ENCODE measurements at places on chromosomes 11 and 22.

DNA sequence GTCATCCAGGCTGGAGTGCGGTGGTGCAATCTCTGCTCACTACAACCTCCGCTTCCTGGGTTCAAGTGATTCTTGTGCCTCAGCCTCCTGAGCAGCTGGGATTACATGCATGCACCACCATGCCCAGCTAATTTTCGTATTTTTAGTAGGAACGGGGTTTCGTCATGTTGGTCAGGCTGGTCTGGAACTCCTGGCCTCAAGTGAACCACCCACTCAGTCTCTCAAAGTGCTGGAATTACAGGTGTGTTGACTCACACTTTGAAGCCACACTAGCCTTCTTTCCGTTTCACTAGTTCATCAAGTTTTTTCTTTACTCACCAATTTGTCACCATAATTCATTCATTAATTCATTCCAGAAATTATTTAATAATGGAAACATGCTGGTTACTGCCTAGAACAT is 298.4 kb upstream of the MTNR1B start:
- DNase-seq = no peak

GRCh38 chr11:73221451-73221850 is 3.4 kb downstream of the P2RY2 start:
- no peak for DNase-seq

DNA sequence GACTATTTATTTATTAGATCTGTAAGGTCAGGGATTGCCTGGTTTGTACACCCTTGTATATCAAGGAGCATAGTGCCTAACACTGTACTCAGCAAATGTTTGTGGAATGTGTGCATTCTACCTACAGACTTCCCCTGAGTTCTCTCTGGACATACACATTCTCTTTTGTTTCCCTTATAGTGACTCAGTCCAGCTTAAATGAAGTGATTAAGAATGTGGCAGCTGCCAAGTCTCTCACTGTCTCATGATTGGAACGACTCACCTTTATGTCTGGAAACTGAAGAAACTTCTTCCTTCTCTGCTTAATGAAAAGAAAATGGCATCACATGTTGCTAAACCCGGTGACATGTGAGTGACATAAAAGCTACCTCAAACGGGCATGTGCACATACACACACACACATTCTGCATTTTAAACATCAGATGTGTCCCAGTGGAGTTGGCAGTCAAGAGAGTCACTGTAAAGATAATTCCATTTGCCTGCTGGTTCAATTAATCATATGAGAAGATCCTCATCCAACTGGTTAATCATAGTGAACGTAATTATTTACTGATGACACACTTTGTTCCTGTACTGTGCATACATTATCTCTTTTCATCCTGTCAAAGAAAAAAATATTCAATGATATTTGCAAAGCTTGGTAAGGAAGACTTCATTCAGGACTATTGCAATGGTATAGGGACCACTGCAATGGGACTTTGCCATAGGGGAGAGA is 42.8 kb downstream of the GLYAT start:
- no peak for DNase-seq

GRCh38 chr11:78166855-78167469 is 21.5 kb downstream of the KCTD21 start:
- no peak for DNase-seq

DNA sequence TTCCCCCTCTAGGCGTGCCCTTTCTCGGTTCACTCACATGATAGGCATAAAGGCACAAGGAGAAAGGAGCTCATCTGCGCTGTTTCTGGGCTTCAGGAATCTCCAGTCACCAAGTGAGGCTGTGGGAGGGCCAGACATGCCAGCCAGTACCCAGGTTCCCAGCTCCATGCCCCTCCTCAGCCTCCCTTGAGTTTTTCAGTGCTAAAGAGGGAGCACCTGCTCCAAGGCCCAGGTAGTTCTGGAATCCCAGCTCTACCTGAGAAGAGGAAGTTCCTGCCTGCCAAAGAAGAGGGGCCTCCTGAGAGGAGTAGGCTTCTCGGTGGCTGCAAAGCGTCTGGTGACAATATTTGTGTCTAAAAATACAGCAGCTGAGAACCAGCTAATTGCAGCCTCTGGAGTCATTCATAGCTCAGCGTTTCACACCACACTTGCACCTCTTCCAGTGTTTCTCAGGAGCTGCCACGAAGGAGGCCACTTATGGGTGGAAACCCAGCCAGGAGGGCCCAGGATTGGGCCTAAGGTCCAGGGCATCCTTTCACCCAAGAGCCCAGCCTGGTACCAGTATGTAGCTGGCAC is 197.4 kb downstream of the TRIM29 start:
- no peak for DNase-seq

DNA sequence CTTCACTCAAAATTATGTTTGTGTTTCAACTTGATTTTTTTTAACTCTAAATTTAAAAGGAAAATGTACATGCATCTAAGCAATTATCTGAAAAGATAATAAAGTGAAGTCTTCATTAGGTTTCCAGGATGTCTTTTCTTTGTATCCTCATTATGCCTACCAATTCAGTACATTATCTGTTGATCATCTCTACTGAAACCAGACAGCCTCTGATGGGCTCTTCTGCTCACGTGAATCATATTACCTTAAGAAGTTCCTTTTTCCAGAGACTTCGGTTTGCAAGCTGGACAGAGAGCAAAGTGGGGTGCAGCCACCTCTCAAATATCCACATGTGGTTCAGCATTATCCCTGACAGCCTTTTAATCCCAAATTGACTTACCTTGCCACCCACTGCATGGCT is 158.4 kb downstream of the CADM1 start:
- DNase-seq = no peak

- DNase-seq = no peak
Observed at GRCh38 chr11:116837231-116838091, at the start of gene APOA1. TSS of gene APOA1 (minus strand) at chr11:116837622. CDS start at chr11:116837387, 235 bp downstream.

- no peak for DNase-seq
Observed at GRCh38 chr11:26896719-26897118, 97.2 kb upstream of the FIBIN start.

DNA sequence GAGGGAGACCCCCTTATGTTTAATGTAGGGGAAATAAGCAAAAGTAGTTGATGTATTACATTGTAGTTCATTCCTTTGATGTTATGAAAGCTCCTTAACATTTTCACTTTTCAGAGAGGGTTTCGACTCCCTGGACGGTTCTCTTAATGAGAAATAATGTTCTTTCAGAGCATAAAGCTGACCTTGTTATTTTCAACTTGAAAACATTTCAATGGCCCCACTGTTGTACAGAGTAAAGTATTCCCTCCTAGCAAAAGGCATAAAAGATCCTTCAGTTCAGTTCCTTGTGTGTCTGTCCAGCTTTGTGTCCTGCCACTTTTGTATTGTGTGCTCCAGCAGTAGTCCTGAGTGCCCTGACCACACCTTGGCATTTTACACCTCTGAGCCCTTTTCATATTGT is 63.9 kb downstream of the UVRAG start:
- no peak for DNase-seq

DNA sequence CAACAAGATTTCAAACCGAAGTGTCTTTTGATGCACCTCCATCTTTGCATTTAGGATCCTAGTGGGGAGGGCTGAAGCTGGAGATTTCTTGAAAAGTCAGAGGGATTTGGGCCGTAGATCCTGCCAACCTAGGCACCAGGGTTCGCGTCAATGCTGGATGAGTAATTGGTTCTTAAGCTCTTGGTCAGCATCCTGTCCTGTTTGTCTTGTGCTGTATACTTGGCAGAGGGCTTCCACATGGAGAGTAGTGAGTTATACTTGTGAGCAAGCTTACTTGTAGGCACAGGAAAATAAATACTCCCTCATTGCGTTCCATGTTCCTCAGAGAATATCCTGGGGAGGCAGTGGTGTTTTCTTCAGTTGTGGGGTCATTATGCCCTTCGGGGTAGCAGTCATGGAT is 12.6 kb downstream of the INSC start:
- no peak for DNase-seq

- no peak for DNase-seq
Observed at GRCh38 chr22:38572065-38572464, 2.1 kb upstream of the DMC1 start.

- no peak for DNase-seq
Observed at GRCh38 chr11:30017445-30017895, 640 bp upstream of the KCNA4 start.

Data from stimulated activated CD8-positive, alpha-beta memory T cell treated with anti-CD3 and anti-CD28 coated beads, Interleukin-15, amount 100 ng/mL, for 24 hours (primary cell).